ENCODE measurements at places on chromosomes 11 and 22. TPM values are rescaled to one million over a fixed set of nuclear protein-coding genes. Genes with fewer than 3 reads are reported as not detected.

- DNase-seq: no peak
Measured at GRCh38 chr11:117387992-117388755, 60.5 kb downstream of the CEP164 start.

- DNase-seq: no peak
Measured at GRCh38 chr11:114122686-114123085, 63.2 kb downstream of the ZBTB16 start.

GRCh38 chr11:71321433-71322191 lies 69.2 kb upstream of the SHANK2 start:
- no peak for DNase-seq

The BTG4 gene
- not detected for total RNA-seq

The SCN2B gene
- total RNA-seq: not detected

- no peak for DNase-seq
Measured at GRCh38 chr11:19422276-19422675, 181.5 kb upstream of the E2F8 start.

- no peak for DNase-seq
Measured at GRCh38 chr11:18011633-18012032, 1.2 kb downstream of the SERGEF start.

GRCh38 chr11:7904917-7905316 lies 26.2 kb downstream of the OR10A6 start:
- no peak for DNase-seq

The TMEM179B gene
- 46.7 TPM for total RNA-seq
